ENCODE measurements at places on chromosomes 11 and 22.
A peak's percentile ranks its signal among the peaks of the same experiment; 100 is the strongest.

GRCh38 chr22:21961886-21962654 is 9.4 kb upstream of the PPM1F start:
- DNase-seq, result no peak

GRCh38 chr11:86735451-86736290 is 63.3 kb upstream of the ME3 start:
- no peak for DNase-seq

GRCh38 chr11:63906087-63906486 is 10.9 kb downstream of the RCOR2 start:
- no peak for DNase-seq

GRCh38 chr22:17164392-17165024 is 5.4 kb upstream of the HDHD5 start:
- DNase-seq, result no peak

- DNase-seq, result no peak
These were observed 40.0 kb upstream of the RRM1 start for GRCh38 chr11:4054643-4055042.

GRCh38 chr11:121476379-121477032 is 23.7 kb upstream of the SORL1-AS1 start:
- no peak for DNase-seq

DNA sequence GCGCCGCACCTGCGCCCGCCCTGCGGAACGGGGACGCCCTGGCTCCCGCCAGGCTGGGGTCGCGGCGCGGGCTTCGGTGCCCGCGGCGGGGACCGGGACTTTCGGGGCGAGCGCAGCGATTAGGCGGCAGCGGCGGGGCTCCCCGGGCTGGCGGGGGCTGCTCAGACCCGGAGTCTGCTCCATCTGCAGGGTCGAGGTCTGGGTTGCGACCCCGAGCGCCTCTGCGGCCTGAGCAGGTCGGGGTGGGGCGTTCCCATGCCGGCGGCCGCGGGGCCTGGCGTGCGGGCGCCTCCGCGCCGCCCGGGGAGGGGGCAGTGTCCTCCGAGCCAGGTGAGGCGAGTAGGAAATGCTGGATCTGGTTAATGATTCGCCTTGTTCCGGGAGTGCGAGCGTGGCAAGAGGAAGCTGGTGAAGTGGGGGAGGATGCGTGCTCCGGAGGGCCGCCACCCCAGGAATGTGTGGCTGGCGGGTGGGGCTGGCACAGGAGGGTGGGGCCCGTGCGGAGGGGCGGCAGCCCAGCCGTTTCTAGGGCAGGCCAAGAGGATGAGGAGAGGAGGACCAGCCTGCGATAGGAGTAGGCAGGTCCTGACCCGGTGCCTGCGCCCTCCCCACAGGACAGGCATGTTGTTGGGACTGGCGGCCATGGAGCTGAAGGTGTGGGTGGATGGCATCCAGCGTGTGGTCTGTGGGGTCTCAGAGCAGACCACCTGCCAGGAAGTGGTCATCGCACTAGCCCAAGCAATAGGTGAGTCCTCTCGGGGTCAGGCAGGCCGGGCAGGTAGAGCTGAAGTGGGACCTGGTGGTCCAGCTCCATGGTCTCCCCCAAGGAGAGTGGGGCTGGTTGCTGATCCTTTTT is 606 bp downstream of the RASSF7 start:
- no peak for DNase-seq

- DNase-seq, result no peak
These were observed 148.3 kb upstream of the POU2AF2 start for GRCh38 chr11:111097191-111097590.

DNA sequence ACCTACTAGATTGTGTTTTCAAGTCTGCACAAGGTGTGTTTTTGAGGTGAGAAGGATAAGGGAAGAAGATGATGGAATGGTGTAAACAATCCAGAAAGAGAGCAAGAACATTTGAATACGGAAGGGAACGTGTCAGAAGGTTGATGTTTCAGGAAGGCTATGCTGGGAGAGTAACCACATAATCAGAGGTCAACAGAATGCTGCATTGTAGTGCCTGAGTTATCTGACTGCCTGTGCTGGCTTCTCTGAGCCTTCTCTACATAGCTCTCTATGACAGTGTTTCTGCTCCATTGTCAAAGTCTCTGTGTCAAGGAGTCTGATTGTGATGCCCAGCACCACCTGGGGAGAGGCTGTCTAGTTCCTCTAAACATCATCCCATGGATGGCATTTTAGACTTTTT is 74.1 kb downstream of the CYB5R2 start:
- no peak for DNase-seq

DNA sequence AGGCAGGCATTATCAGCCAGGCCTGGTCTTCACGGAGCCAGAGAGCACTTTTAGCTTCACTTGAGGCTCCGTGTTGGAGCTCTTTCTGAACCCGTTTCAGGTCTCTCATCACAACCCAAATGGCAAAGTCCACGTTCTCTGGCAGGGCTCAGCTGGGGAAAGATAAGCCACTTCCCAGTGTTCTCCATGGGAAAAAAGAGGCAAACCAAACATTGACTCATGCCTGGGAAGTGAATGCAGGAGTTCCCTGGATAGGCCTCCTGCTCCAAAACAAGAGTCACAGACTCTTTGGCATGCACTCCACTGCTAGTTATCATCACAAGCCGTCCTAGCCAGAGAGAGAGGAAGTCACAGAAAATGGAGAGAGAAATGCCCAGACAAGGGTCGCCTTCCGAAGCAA is 11.6 kb downstream of the OPCML start:
- DNase-seq, result no peak

DNA sequence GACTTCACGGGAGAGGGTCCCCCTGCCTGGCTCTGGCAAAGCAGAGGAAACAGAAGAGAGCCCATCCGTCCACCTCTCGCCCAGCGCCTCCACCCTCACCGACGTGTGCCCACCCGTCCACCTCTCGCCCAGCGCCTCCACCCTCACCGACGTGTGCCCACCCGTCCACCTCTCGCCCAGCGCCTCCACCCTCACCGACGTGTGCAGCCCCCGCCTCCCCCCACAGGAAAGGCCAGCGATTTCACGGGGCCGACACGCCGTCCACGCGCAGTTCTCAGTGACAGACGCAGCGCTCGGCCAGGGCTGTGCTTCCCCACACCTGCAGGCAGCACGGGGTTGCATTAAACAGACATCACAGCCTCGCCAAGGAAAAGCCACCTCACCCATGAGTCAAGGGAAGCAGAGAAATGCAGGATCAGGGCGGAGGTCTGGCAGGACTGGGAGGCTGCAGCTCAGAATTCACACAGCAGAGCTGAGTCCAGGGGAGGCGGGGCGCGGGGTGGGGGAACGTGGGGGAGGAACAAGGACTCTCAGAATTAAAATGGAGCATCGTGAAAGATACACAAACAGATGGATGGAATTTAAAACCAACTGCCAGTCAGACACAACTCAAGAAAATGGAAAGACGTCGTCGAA is 377.7 kb downstream of the BRD1 start:
- DNase-seq, result no peak

DNA sequence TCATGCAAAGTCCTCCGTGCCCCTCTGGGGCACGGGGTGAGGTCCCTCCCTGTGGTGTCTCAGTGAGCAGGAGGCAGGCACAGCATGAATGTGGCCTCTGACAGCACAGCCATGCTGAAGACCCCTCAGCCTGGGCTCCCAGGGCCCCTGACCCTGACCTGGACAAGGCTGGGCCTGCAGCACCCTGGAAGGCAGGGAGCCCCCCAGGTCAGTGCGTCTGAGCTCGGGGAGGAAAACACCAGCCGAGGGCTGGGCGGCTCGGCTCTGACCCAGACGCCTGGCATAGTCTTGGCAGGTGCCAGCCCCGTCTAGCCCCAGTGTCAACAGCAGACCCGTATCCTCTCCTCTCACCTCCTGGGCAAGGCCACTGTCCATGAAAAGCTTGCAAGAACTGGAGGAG is 1276.6 kb downstream of the BRD1 start:
- no peak for DNase-seq

DNA sequence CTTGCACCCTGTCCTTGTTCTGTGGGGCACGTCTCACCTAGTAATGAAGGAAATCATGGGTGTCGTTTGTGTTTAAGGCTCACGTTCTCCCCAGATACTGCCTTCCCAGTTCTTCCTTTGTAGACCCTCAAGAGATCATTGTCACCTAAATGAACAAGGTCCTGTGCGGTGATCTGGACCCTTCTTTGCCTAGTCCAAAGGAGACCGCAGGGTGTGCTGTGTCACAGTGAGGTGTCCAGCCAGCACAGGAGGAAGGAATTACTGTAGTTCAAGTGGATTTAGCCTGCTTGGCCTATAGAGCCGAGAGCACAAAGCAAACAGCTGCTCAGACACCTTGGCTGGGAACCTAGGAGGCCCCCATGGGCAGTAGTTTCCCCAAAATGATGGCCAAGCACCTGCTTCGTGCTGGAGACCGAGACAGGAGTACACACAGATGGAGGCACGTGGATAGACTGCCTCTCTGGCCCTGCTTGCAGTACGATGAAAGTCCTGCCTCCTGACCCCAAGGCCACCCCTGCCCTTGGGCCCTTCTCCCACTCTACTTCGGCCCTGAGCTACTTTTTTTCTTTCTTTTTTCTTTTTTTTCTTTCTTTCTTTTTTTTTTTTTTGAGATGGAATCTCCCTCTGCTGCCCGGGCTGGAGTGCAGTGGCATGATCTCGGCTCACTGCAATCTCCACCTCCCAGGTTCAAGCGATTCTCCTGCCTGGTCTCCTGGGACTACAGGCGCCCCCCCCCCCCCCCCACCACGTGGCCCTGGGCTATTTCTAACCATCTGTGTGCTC is 19.4 kb upstream of the PPFIA1 start:
- no peak for DNase-seq

GRCh38 chr22:41883400-41883799 is 31.5 kb downstream of the SHISA8 start:
- no peak for DNase-seq

DNA sequence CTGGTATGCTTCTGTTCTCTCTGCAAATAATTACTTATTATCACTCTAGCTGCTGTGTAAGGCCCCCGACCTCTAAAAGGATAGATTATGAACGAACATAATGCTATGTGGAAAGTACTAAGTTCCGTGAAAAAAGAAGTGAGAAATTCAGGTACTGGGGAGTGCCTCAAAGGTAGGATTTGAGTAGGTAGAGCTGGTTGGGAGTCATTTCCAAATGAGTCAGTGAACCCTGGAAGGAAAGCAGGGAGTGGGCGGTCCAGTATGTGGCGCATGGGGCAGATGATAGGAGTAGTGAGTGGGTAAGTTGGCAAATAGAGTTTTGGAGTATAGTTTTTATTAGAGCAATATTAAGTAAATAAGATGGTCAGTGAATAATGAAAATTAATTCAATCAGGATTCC is 2.4 kb downstream of the ZC3H12C start:
- DNase-seq, result no peak

GRCh38 chr11:44652901-44653644 is 73.7 kb upstream of the TSPAN18 start:
- no peak for DNase-seq

DNA sequence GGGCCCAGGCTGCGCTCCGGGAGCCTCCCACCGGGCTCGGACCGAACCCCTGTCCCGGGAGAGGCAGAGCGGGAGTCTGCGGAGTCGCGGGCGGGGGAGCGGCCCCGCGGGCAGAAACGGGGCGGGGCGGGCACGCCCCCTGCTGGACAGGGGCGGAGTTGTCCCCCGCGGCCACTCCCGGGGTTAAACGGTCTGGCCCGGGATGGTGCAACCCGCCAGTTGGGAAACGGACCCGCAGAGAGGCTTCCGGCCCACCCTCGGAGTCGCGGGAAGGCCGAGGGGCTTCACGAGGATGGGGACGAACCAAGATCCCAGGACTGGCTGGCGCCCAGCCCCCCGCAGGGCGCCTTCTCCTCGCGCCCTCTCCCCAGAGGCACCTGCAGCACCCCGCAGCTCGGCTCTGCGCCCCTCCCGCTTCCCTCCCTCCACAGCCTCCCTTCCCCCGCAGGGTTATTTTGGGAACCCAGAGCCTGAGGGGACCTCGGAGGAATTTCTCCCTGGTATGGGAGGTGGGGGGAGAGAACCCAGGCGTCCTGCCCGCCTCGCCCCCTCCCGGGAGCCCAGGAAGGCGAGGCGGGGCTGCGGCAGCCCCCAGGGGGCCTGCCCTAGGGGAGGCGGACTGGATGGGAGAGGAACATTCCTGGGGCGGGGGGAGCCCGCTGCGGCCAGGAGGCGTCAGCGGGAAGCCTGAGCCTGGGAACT is 902 bp downstream of the RASGRP2 start:
- peak; percentile 70 for DNase-seq

Data from activated CD4-positive, alpha-beta T cell treated with anti-CD3 and anti-CD28 coated beads, Interleukin-2, amount 50 U/mL, for 16 hours (primary cell).